ENCODE measurements at places on chromosomes 2 and 18.
A peak's percentile ranks its signal among the peaks of the same experiment; 100 is the strongest.

- no peak for DNase-seq
Observed at GRCh38 chr2:72128843-72129227, 18.8 kb downstream of the CYP26B1 start.

GRCh38 chr2:68837164-68837860 lies 33.9 kb downstream of the BMP10 start:
- peak; percentile 72 for DNase-seq

DNA sequence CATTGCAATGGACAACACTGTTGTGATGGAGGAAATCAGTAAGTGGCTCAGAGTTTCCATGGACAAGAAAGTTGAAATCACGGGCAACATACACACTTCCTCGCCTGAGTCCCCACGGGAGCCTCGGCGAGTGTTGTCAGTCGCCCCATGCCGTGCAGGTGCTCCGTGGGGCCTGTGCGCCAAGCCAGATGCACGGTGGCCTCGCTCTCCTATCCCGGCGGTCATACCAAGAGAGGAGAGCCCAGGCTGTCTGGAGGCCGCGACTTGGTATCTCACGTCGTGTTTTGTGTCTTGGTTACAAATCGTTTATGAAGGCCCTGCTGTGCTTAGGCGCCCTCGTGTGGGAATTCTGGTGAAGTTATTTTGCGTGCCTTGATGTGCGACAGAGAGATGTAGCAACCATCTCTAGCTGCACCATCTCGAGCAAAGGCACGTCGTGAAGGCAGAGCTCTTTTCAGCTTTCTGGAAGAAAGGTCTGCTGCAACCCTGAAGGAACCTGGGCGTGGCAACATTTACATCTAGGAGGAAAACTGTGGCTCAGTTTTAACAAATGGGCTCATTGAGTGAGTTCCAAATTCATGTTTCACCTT lies 21.8 kb downstream of the ATG4B start:
- DNase-seq = peak; percentile 56

- DNase-seq = no peak
Observed at GRCh38 chr2:201432038-201432620, 19.1 kb downstream of the TRAK2 start.

- no peak for DNase-seq
Observed at GRCh38 chr2:38091760-38092159, 15.8 kb upstream of the CYP1B1 start.

DNA sequence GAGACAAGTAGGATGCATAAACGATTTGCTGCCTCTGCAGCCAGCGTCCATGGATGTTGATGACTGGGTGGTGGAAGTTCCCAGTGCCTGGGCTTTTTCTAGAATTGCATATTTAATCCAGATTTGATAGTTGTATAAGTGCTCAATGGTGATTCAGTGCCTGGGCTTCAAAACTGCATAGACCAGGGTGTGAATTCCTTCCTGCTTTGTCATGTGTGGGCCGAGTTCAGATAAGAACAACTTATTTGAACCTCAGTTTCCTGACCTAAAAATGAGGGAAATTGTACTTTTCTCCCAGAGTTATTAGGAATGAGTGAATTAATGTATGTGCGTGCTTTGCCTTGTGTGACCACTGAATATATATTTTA lies 154.6 kb downstream of the WDSUB1 start:
- no peak for DNase-seq

DNA sequence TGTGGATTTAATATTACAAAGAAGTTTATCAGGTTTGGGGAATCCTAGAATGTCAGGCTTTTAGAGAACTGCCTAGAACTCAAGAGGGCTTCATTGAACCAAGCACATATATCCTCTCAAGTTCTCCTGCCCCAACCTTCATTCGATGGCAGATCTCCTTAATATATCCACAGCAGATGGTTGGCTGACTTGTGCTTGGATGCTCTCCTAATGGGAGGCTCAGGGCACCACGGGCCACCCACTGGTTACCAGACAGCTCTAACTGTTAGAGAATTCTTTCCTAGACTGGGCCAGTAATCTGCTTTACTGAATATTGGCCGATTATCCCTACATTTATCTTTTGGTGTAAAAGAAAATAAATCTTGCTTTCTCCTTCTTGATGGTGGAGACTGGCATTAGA lies 87.2 kb upstream of the ATP8B1 start:
- DNase-seq = no peak

Data from endothelial cell (in vitro differentiated cells).